ENCODE measurements at places on chromosomes 6 and 20.
A peak's percentile ranks its signal among the peaks of the same experiment; 100 is the strongest.

GRCh38 chr20:17797161-17797560, 97.4 kb downstream of the BANF2 start:
- no peak overlapping the region for H3K4me3 ChIP-seq
- H3K4me1 ChIP-seq, result no peaks in the 10 kb centered on the region
- H3K27me3 ChIP-seq, result peaks cover 18% of the 10 kb centered on the region
- no peak for DNase-seq
- H3K27ac ChIP-seq, result no peak overlapping the region

DNA sequence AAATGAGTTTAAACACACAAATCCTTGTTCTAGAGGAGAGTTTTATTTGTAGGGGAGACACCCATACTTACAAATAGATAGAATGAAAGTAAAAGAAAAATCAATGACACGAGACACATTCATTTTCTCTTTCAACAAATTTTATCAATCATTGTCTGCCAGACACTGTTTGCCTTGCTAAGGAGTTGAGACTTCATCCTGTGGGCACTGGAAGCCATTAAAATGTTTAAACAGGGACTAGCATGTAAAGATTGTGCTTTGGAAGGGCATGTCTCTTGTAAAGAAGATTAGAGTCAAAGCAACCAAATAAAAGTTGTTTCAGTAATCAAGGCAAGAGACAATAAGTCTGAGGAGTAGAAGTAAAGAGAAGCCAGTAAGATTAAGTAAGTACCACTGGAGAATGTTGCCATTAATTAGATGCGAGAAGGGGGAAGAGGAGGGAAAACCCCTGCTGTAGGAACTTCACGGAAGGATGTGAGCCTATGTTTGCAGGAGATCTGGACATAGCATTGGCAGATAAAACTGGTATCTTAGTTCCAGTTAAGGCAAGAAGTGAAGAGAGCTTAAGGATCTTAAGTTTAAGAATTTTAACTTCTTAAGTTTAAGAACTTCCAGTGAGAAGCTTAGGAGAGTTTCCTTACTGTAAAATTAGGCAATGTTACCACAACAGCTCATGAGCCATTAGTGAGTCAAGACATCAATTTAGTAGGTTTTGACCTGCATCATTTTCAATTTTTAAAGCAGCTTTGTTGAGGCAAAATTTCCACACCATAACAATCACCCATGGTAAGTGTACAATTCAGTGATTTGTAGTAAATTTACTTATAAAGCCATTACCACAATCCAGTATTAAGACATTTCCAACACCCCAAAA, 117.0 kb upstream of the UST start:
- H3K36me3 ChIP-seq, result no peaks in the 10 kb centered on the region
- no peak overlapping the region for H3K4me3 ChIP-seq
- no peaks in the 10 kb centered on the region for H3K4me1 ChIP-seq
- DNase-seq, result no peak

- H3K36me3 ChIP-seq, result no peaks in the 10 kb centered on the region
- H3K27ac ChIP-seq, result no peak overlapping the region
- no peaks in the 10 kb centered on the region for H3K4me1 ChIP-seq
- H3K4me3 ChIP-seq, result no peak overlapping the region
- DNase-seq, result no peak
Measured at GRCh38 chr6:84847390-84848160, 83.2 kb upstream of the TBX18 start.

GRCh38 chr6:109092074-109092473, 2.6 kb downstream of the SESN1 start:
- no peaks in the 10 kb centered on the region for H3K27me3 ChIP-seq
- peaks cover 49% of the 10 kb centered on the region for H3K4me1 ChIP-seq
- peaks cover 2% of the 10 kb centered on the region for H3K36me3 ChIP-seq

DNA sequence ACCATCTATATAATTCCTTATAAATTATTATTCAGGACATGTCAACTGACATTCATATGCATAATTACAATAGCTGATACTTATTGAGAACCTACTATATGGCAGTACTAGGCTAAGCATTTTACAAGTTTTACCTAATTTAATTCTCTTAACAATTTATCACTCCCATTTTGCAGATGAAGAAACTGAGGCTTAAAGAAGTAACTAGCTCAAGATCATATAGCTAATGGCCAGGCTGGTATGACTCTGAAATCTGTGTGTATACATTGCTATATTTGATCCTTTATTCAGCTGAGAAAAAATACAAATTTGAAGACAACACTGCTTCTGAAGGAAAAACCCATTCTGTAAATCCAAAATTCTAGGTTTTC, 85.0 kb downstream of the CRYBG1 start:
- no peak overlapping the region for H3K4me3 ChIP-seq
- peaks cover 15% of the 10 kb centered on the region for H3K4me1 ChIP-seq
- no peaks in the 10 kb centered on the region for H3K36me3 ChIP-seq
- no peak overlapping the region for H3K27ac ChIP-seq

DNA sequence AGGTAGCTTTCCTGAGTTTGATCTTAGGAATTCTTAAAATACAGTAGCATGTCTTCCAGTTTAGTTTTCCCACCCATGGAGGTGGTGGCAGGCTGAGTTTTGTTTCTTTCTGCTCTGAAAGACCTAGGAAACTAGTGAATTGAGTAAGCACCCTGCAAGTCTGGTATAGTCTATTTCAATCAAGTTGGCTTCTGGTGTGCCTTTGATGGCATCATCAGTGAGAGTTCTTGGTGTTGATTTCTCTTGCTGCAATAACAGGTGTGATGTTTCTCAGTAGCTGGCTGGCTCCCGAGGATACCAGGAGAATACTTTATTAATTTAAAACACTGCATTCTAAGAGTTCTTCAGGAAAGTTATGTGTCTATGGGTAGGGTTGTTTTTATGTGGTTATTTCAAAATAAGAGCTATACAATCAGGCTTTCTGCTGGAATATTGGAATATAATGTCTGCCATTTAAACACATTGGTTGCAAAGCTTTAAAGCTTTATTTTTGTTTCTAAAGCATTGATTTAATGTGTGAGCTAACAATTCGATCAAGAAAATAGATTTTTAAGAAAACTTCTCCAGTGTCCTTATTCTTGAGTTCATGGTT, 19.0 kb downstream of the VAPB start:
- H3K4me3 ChIP-seq, result peak overlapping the region; percentile 78
- H3K27ac ChIP-seq, result peak overlapping the region; percentile 80
- H3K4me1 ChIP-seq, result peaks cover 30% of the 10 kb centered on the region
- peak; percentile 21 for DNase-seq

DNA sequence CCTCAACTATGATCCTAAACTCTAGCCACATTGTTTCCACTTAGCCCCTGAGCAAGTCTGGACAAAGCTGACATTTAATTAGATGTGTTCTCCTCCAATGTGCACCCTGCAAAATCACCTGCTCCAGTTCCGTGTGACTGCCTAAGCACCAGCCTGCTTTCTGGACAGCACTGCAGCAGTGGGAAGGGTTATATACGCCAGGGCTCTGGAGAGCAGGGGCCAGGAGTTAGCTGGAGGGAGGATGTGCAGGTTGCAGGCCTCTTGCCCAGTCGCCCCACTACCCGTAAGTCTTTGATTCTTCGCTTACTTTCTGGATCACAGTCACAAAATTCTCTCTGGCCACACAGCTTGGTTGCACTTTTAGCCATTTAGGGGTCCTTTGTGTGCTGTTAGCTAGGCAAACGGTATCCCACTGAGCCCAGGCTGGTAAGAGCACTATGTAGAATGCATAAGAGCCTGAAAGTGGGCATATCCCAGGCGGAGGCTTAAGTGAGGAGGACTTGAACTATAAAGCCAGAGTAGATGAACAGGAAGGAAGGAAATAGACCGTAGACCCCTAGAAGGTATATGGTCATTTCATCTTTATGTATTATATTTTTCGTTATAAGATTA, 10.7 kb upstream of the PLEKHG1 start:
- peaks cover 28% of the 10 kb centered on the region for H3K27me3 ChIP-seq
- DNase-seq, result no peak
- no peak overlapping the region for H3K4me3 ChIP-seq
- no peaks in the 10 kb centered on the region for H3K36me3 ChIP-seq
